ENCODE measurements at places on chromosomes 3 and 15.
A peak's percentile ranks its signal among the peaks of the same experiment; 100 is the strongest.

DNA sequence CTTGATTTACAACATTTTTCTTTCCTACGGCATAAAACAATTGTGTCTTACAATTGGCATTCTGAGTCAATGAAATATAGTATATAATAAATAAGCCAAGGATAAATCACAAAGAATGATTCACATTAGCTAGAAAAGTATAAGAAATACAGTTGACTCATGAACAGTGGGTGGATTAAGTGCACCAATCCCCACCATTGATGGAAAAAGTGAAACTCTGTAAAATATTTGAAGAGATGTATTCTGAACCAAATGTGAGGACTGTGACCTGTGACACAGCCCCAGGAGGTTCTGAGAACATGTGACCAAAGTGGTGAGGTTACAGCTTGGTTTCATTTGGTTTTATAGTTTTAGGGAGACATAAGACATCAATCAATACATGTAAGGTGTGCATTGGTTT, 227.5 kb downstream of the ALCAM start:
- DNase-seq, result peak; percentile 45

DNA sequence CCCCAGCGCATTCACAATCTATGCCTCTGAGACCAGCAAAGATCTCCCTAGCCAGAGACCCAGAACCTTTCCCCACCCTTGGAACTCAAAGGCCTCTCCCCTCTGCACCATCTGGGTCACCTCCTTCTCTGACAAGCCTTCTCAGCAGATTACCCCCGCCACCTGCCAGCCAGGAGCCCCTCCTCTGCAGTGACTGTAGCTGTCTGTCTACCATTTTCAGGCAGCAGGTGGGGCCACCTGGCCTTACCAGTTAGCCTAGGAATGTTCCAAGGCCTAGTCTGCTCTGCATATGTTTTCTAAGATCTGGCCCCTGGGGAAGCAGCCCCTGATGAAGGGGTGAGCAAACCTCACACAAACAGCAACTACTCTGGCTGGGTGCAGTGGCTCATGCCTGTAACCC, 2.4 kb downstream of the MYLK start:
- DNase-seq, result no peak

DNA sequence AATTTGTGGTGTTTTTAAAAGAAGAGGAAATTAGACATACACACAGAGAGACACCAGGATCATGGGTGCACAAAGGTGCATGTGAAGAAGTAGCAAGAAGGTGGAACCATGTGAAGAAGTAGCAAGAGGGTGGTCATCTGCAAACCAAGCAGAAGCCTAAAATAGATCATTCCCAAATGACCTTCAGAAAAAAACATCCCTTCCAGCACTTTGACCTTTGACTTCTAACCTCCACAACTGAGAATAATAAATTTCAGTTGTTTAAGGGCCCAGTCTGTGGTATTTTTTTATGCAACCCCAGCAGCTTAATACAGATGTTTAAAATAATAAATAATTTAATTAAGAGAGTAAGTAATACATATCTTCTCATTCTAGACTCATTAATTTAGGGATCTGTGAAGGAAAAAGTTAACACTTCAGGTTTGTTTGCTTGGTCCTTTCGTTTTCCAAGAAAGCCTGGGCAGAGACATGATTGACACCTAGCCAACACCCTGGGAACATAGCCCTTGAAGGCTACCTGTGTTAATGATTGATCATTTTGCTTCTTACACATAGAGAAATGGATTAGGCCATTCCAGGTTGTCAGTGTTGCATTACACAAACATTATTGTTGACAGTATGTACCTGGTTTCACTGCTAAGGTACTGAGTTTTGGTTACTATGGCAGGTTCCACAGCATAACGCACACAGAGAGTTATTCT, 1331.2 kb upstream of the GBE1 start:
- no peak for DNase-seq

GRCh38 chr3:158522221-158523136, 48.5 kb upstream of the MLF1 start:
- DNase-seq, result peak; percentile 12

- DNase-seq, result no peak
Observed at GRCh38 chr15:41483115-41483514, 10.6 kb upstream of the ITPKA start.
